ENCODE measurements at places on chromosomes 6 and 20.
A peak's percentile ranks its signal among the peaks of the same experiment; 100 is the strongest.

DNA sequence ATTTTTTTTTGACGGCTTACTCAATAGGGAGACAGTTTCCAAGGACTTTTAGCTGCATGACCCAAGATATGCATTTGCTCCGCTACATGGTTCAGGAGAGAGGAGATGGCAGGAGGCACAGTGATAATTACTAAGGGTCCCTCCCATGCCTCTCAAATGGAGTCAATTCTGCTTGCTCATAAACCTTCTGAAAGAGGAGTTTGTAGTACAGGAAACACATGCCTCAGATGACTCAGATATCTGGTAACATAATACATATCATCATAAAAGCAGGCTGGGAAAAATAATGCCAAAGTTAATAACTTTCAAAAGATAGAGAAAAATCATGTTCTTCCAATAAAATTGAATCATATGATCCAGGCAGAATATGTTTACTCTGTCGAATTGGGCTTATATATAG, 97.6 kb upstream of the DEFB112 start:
- no peak for DNase-seq

GRCh38 chr20:19735446-19735845, 22.6 kb upstream of the RIN2 start:
- DNase-seq: peak; percentile 95

GRCh38 chr6:167849846-167850459, 23.2 kb downstream of the AFDN start:
- DNase-seq: no peak

DNA sequence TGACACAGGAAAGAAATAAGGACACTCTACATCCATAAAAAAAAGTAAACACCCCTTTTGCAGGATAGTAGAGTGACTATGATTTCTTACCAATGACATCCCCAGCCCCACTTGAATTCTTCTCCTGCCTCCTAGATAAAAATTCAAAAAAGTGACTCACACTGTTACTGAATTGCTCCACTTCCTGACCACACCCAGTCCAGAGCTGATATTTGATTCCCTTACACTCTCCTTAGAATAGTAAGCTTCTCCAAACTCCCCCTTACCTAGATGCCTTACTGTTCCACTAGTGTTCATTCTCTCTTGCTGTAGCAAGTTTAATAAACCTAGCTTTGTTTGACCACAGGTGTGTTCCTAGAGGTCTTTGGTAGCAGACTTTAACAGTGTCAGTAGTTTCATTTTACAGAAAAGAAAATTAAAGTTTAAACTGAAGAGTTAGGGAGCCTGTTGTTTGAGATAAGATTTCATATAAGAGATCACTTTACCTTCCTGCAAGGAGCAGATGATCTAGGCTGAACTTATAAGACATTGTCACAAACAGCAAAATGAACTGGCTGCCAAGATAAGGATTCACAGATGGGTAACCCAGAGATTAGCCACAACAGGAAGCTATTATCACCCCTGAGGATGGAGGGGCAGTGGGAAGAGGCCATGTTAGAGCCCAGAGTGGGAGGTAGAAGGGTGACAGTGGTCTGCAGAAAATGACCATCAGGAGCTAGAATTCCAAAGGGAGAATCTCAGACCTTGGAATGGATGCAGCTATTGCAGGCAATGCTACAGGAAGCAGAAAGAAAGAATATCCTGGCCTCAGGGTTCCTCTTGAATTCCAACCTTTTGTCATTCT, 28.4 kb upstream of the BTN3A2 start:
- no peak for DNase-seq

- DNase-seq: no peak
Measured at GRCh38 chr6:149889326-149889725, 8.6 kb downstream of the RAET1E start.

DNA sequence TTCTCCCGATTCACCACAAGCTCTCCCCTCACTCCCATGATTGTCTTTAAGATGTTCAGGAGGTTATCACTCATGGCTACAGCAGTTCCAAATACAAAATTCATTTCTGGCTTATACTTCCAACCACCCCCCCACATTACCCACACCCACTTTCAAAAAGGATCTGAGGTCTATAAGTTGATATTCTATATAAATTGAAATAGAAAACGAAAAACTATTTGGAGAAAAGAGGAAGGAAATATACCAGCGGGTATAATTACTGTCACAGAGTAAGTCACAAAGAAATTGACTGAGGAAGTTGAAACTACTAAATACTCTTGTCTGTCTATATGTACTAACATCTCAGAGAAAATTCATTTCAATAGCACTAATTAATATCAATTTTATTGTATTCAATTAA, 112.7 kb upstream of the TNFAIP3 start:
- DNase-seq: no peak
